ENCODE measurements at places on chromosomes 1 and 21.
A peak's percentile ranks its signal among the peaks of the same experiment; 100 is the strongest.

DNA sequence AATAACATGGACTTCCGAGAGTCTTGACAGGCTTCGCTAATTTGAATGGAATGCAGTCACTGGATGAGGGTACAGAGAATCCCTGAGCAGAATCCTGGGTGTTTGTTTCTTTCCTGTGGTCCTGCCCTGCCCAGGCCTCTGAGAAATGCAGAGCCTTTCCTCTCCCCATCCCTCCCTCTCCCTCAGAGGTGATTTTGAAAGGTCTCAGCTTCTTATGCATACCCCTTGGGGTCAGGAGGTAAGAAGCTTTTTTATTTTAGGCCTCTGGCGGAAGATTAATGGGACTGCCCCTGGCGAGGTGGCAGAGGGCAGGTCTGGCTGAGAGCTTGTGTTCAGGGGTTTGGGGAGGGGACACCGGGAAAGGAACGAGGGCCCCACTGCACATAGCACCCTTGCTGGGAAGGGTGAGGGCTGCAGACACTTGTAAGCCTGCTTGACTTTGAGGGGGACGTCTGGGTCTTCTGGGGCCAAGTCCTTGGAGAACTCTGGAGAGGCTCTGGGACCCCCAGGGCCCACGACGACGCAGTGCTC is 116.5 kb upstream of the SLC45A1 start:
- DNase-seq: peak; percentile 39

GRCh38 chr1:11664336-11665065 is 501 bp downstream of the FBXO6 start:
- peak; percentile 29 for DNase-seq

GRCh38 chr1:150561254-150561973 is 12.2 kb downstream of the ADAMTSL4 start:
- DNase-seq: peak; percentile 99

DNA sequence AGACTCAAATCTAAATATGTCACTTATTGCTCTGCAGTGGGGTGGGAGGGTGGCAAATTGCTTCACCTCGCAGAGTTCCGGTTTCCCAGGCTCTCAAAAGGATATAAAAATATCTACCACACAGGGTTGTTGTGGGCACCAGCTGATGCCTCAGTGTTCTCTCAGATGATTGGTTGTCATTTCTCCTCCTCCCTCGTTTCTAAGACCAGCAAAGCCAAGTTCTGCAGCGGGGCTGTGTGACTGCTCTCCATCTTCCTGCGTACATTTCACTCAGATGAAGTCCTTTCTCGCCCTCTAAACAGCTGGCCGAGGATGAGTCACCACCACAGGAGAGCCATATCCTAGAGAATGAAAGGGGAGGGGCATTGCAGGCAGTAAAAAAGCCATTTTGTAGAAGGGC is 35.0 kb upstream of the VWA5B1 start:
- peak; percentile 50 for DNase-seq

- peak; percentile 63 for DNase-seq
Observed at GRCh38 chr1:218299416-218299815, 14.3 kb downstream of the RRP15 start.

DNA sequence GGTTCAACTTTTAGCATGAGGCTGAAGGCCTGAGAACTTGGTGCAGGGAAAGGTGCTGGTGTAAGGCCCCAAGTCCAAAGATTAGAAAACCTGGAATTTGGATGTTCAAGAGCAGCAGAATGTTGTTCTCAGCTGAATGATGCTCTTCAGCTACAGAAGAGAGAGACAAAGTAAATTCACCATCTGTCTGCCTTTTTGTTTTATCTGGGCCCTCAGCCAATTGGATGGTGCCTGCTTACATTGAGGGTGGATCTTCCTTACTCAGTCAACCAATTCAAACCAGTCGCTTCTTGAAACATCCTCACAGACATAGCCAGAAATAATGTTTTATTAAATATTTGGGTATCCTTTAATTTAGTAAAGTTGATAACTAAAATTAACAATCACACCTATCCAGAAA is 748.2 kb upstream of the ADAMTS5 start:
- no peak for DNase-seq

GRCh38 chr1:47761974-47762373 is 235.2 kb downstream of the TRABD2B start:
- DNase-seq: no peak

- peak; percentile 80 for DNase-seq
Observed at GRCh38 chr1:16215882-16216753, 3.7 kb upstream of the ARHGEF19 start.

GRCh38 chr1:47756006-47756405 is 241.2 kb downstream of the TRABD2B start:
- no peak for DNase-seq

- peak; percentile 71 for DNase-seq
Observed at GRCh38 chr1:178847396-178847849, 23.5 kb downstream of the ANGPTL1 start.

DNA sequence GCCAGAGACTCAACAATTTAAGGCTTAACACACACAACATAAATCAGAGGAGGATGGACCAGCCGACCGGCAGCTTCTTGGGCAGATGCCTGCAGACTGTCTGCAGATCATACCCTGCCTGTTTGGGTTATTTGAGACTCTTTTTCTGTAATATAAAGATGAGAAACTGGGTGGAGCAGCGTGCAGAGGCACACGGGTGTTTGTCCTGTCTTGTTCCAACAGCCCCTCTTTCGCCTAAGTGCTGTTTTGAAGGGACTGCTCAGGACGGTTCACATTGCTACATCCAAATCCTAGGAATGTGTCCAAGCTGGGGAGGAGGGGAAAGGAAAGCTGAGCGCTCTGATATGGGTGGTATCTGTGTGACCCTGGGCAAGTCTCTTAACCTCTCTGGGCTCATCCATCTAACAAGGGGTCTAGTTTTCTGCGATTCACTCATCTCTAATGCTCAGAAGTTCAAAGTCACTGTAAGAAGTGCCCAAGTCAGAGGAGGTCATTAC is 149.9 kb downstream of the CLIC6 start:
- no peak for DNase-seq

DNA sequence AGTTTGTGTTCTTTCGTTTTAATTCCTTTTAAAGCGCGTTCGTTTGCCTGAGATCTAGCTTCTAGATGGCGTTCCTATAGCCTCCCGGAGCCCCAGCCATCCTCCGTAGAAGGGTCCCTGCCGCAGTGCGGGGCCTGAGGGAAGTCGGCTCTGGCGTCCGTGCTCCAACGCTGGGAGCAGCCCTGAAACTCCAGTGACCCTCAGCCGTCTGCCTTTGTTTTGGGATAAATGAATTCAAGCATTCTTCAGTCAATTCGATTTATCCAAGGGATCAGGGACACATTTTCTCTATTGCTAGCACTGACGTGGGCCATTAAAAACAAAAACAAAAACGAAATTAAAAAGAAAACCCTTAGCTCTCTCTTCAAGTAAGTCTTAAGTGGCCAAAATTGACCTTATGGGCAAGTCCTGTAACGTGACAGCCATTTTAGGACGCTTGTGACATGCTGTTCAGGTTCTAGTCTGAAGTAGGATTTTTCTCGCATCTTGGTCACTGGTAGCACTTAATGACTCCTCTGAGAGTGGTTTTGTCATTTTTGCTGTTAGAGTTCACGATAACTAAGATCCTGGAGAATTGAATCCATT is 742 bp upstream of the HSPA13 start:
- DNase-seq: peak; percentile 25

DNA sequence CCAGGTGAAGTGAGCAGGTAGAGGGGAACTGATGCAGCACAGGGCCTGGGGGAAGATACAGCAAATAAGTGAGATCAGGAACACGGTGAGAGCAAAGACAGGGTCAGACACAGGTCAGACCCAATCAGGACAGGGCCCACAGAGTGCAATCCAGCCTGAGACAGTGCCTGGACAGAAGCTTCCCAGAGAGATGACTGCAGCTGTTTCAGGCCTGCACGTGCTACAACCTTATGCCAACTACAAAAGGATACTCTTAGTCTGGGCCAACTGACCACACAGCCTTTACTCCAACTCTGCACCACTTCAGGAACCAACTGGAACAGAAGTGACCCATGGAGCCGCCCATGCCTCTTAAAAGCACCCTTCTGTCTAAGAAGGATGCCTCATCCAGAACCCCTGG is 228.0 kb downstream of the TOMM20 start:
- no peak for DNase-seq

DNA sequence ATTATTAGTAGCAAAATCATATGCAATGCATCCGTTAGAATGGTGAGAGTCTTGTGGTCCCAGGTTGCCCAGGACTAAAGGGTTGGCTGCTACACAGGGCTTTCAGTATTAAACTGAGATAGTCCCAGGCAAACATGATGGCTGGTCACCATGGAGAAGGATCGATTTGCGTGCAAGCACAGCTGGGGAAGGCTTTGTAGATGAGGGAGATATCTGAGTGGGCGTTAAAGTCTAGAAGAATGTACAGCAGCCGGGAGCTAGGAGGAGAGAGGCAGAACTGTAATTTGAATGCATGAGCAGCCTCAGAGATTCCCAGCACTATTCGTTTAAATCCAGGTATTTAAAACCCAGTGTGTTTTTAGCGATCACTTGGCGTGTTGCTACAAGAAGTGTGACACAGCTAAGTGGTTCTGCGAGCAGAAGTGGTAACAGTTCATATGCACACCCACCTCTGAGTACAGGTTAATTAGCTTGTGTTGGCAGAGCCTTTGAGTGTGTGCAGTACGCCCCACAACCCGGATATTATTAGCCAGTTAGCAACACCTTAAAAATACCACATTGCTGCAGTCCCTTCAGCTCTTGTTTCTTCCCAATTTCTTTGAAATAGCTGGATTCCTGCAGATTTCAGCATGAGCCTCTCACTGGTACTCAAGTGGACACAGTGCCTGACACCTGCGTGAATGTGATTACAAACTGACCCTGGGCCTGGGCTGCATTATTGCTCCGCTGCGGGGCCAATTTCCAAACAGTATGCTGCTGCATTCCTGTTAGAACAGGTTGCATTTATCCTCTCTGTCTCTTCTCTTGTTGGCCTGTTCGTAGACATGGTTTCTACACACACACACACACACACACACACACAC is 67.2 kb upstream of the SCAF4 start:
- no peak for DNase-seq

GRCh38 chr1:109482791-109483671 is 674 bp upstream of the ATXN7L2 start:
- no peak for DNase-seq

DNA sequence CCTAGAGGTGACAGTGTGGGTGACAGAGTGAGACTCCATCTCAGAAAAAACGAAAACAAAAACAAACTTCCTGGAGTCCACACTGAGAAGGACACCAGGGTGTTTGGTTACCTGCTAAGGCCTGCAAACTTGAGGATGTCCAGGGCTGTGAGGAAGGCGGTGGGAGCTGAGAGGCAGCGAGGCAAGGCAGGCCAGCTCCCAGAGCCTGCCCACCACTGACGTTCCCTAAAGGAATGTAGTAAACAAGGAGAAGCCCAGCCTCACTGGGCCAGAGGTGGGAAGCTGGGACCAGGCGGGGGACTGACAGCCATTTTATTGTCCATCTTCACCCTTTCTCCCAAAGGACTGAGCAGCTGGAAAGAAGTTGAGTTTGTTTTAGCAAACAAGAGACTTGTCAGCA is 24.1 kb downstream of the SHISA4 start:
- peak; percentile 60 for DNase-seq

- peak; percentile 39 for DNase-seq
Observed at GRCh38 chr1:10033359-10033845, 644 bp downstream of the UBE4B start.

DNA sequence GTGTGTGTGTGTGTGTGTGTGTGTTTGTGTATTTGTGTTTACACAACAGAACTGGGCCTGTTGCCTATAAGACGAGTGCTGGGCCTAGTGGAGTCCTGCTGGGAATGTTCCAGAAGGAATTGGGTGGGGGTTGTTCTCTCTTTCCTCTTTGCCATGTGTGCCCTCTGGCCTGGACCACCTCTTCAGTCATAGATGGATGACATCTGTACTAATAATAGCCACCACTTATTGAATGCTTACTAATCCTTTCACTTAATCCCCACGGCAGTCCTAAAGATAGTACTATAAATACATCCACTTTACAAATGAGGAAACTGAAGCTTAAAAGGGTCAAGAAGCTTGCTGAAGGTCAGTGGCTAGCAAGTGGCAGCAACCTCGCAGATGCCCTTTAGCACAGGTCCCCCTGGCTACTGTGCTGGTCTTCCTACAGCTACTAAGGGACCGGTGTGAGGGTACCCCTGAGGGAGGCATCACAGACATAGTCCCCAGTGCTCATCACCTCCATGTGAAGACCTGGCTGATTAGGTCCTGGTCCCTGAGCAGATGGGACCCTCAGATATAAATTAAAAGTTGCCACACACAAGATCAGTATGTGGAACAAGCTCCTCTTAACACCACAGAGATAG is 55.2 kb upstream of the KIF1B start:
- peak; percentile 4 for DNase-seq

DNA sequence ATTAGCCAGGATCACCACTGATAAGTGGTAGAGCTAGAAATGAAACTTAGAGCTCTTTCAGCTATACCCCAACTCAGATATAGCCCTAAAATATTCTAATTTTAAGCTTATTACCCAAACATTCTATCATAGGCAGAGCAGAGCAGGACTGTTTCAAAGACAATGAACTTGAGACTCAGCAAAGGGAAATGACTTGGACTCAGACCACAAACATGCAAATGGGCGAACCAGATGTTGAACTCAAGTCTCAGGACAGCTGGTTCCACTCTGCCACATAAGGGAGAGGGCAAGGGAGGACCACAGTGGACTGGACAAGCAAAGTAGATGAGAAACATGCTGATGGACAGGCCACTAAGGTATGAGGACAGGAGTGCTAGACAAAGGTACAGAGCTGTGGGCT is 315.3 kb downstream of the OMA1 start:
- no peak for DNase-seq

DNA sequence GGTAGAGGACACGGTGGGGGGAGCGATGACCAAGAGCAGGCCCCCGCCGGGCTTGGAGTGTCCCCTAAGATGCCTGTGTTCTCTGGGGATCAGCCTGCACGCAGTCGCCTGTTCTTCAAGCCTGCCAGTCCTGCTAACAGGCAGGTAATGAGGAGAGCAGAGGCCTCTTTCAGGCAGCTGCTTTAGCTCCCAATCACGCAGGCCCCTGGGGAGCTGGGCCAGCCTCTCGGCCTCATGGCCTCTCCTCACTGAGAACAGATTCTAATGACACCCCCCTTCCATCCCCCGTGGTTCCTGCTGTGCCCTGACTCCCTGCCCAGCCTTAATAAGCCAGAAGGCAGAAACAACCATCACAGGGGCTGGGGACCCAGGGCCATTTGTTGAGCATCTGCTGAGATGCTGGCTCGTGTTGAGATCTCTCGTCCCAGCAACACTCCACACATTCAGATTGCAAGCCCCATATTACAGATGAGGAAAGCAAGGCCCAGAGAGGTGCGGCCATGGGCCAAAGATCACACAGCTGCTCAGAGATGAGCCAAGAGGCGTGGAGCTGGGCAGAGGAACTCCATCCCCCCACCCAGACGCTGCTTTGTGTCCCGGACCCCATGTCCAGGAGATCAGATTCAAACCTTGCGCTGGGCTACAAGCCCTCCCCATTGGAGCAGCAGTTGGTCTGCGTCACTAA is 71.6 kb upstream of the CASZ1 start:
- no peak for DNase-seq

DNA sequence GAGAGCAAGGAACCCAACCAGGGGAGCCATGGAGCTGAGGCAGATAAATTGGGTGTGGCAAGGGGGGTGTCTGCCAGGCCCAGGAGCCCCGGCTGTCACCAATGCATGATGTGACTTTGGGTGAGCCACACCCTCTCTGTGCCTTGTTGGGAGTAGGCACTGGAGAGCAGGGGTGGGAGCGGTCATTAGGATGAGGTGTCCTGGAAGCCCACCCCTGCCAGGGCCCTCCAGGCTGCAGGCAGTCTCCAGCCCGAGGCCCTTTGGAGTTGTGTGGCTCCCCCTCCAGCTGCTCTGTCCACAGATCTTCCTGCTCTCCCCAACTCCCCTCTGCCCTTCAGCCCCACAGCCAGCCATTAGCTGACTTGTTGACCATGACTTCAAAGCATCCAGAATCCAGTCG is 11.4 kb downstream of the MX2 start:
- DNase-seq: no peak
